ENCODE measurements at places on chromosomes 3 and 15.

- no peak for DNase-seq
Measured at GRCh38 chr3:73280746-73281145, 219.3 kb downstream of the EBLN2 start.

GRCh38 chr3:195366200-195366925 is 76.5 kb downstream of the ACAP2 start:
- no peak for DNase-seq

DNA sequence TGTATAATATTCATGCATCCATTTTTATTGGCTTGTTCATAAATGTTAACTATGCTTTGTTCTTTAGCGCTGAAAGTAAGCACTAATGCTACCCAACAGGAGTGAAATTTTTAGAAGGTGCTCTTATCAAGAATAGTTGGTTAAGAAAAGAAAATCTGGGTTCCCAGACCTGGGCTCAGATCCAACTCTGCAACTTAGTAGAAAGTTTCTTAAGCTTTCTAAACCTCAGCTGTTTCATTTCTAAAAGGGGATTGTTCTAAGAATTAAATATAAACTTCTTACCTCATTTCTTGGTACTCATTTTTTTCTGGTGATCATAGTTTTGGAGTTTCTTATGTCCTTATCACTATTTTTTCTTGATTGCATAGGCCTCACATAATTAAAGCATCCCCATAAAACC is 12.1 kb downstream of the ARPP21 start:
- DNase-seq, result no peak

DNA sequence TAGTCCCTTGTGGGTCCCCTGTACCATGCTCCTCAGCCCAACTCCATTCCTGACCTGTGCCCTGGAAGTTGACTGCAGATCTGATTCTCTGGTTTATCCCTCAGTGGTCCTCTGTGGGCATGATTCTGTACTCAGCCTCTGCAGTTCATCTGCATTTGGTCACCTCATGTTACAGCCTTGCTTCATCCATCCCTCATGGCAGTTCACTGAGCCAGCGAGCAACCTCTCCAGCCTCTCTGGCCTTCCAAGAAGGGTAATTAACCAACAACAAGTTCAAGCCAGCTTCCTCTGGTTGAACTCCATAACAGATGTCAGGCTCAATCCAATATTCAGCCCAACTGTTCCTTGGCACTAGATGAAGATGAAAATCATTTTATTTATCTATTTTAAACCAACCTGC is 509.5 kb downstream of the NTRK3 start:
- DNase-seq, result no peak

DNA sequence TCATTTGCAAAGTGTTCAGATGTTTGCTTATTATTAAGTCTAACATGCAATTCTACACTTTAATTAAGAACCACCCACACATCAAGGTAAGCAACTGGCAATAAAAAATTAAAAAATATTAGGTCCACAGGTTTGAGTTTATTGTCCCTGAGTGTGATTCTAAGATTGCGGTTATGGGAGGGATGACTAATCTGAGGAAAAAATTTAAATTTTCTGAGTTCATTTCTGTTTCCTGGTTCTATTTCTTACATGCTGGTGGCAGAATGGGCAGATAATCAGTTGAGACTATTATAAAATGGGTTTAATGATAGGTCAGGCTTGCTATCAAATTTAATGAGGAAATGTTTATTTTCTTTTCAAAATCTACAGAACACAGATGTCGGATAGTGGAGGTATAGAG is 105.9 kb downstream of the TP63 start:
- DNase-seq, result no peak

GRCh38 chr3:41198046-41198445 is 1.3 kb upstream of the CTNNB1 start:
- no peak for DNase-seq

- DNase-seq, result no peak
Measured at GRCh38 chr3:149307435-149307783, 26.0 kb downstream of the TM4SF18 start.

- DNase-seq, result no peak
Measured at GRCh38 chr3:172787746-172788145, 37.2 kb downstream of the ECT2 start.

GRCh38 chr3:72238010-72238691 is 453.2 kb upstream of the PROK2 start:
- no peak for DNase-seq

GRCh38 chr15:74369084-74369745 is 1.8 kb upstream of the CYP11A1 start:
- no peak for DNase-seq

GRCh38 chr3:49701388-49702077 is 12.2 kb downstream of the RNF123 start:
- no peak for DNase-seq

GRCh38 chr15:60358935-60359682 is 38.7 kb downstream of the ANXA2 start:
- DNase-seq, result no peak

- DNase-seq, result no peak
Measured at GRCh38 chr3:183779896-183780465, 45.4 kb downstream of the MAP6D1 start.

DNA sequence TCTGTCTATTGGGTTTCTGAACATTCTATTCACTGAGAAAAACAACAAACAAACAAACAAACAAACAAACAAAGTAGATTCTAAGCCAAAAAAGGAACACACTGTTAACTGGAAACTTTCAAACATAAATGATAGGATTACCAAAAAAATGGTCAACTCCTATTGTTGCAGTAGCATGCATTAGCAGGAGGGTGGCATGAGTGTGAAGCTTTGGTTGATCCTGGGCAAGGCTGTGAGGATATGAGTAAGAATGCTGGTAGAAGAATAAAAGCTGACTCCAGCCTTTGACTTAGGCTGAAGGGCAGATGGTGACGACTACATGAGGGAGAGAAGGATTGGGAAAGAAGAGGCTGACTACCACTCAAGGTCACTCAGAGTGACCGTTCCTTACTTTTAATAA is 810.3 kb downstream of the VGLL3 start:
- DNase-seq, result no peak

- no peak for DNase-seq
Measured at GRCh38 chr3:159857840-159858239, 130.8 kb upstream of the IL12A start.

DNA sequence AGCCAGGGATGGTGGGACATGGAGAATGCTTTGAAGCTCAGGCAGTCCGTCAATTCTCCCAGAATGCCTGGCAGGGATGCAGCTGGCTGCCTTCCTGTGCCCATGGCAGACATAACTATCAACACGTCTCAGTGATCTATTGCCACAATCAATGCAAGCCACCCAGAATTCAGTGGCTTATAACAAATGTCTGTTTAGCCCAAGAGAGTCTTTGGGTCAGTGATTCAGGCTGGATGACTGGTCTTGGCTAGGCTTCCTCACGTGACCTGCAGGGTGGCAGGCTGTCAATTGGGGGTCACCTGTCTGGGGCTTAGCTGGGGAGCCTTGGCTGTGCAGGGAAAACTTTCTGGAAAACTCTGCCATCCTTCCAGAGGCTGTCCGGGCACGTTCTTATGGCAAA is 213.1 kb upstream of the LRRFIP2 start:
- no peak for DNase-seq

GRCh38 chr15:92932946-92933649 is 33.0 kb downstream of the CHD2 start:
- no peak for DNase-seq

GRCh38 chr3:111882194-111882593 is 23.1 kb downstream of the PHLDB2 start:
- DNase-seq, result no peak

DNA sequence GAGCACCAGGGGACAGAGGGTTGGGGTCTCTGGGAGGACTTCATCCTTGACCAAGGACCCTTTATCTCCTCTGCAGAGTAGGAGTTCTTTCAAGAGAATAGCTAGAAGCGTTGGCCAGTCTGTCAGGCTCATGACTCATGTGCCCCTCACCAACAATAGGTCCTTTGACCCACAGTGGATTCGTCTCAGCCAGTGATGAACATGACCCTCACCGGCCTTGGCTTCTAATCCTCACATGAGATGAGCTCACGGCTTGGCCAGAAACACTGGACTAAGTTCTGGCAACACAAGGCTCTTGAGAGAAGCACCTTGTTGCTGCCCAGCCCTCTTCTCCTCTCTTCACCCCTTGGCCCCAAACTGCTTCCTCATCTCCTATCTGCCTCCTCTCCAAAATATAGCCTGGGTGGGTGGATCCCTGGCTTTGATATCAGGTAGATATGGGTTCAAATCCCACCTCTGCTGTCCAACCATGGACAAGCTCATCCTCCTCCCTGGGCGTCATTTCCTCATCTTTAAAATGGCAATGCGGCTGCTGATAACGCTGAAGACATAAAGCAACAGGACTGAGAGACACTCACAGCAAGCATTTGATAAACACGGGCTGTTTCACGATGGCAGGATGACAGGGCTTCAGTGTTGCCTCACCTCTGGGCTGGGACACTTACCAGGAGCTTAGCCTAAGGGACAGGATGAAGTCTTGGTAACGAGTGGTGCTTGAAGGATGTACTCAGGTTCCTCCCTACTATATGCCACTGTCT is 446.7 kb upstream of the PROK2 start:
- no peak for DNase-seq

GRCh38 chr3:144394032-144394431 is 422.4 kb downstream of the DIPK2A start:
- no peak for DNase-seq

DNA sequence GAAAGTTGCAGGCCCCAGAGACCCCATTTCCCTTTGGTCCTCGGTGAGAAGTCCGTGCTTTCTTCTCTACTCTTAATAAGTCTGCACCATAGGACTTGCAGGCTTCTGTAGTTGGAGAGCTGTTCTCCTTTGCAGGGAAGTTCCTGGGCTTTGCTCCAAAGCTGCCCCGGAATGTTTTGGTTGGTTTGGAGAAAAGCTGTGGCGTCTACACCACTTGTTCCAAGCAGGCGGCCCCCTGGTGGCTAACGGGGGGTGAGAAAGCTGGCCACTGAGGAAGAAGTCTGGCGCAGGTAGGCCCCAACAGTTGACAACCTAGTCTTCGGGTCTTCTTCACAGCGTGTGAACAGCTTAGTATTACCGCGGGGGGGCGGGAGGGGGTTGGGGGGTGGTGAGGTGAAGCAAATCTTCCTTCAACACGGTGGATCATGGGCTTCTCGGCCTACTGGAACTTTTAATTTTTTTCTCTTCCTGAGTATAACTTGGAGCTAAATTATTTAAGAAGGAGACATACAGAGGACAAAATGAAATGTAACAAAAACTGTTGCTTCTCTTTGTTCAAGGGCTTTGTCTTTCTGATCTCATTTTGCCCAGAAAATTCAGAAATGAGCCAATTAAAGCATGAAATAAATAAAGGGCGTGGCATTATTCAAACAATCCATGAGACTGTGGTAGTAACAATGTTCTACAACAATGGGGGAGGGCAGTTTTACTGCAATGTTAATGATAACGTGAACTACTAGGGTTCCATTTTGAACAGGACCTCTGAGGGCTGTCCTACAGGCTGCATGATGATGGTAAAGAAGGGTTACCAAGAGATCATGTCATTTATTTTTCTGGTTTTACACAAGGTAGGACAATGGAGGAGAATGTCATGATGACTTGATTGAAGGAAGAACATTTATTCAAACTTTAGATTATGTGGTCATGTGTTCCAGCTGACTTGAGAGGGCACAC is 2.2 kb upstream of the THRB start:
- DNase-seq, result no peak

DNA sequence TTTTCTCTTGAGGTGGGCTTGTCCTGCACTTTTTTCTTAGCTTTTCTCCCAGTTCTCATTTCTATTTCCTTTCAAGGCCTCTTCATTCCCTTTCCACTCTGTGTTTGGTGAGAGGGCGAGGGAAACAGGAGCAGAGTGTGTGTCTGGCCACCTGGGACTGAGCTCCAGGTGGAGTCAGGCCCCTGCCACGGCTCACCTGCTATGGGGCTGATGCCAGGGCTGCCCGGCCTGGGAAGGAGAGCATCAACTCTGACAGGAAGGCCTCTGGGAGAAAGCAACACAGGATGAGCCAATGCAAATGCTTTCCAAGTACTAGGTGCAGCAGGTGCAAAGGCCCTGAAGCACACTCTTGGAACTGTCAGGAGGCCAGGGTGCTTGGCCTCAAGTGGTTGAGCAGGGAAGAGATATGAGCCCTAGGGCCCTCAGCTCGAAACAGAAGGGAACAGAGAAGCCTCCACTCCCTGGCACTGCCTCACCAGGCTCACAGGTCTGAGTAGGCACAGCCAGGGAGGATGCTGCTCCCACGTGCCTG is 27.3 kb upstream of the DUSP7 start:
- no peak for DNase-seq

- no peak for DNase-seq
Measured at GRCh38 chr3:54222316-54222715, 100.0 kb downstream of the CACNA2D3 start.

GRCh38 chr3:134627831-134628230 is 23.0 kb downstream of the KY start:
- no peak for DNase-seq

- no peak for DNase-seq
Measured at GRCh38 chr3:64265646-64266045, 40.4 kb upstream of the PRICKLE2 start.

DNA sequence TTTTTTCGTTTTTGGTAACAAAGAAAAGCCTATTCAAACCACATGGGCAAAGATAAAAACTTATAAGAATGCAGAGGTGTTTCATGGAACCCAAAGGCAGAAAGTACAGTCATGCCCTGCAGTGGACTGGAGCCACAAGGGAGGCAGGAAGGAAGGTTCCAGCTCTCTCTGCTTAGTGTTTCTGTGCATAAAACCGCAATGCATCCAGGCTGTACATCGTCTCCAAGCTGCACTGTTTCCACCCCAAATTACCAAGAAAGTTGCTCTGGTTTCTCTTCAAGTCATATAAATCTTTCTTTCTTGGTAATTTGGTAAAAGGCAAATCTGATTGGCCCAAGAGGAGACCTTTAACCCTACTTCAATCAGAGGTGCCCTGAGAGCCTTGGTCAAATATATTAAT is 15.8 kb downstream of the TRAT1 start:
- DNase-seq, result peak; percentile 34

GRCh38 chr3:25665315-25666280 is 891 bp upstream of the TOP2B start:
- DNase-seq, result peak; percentile 19

DNA sequence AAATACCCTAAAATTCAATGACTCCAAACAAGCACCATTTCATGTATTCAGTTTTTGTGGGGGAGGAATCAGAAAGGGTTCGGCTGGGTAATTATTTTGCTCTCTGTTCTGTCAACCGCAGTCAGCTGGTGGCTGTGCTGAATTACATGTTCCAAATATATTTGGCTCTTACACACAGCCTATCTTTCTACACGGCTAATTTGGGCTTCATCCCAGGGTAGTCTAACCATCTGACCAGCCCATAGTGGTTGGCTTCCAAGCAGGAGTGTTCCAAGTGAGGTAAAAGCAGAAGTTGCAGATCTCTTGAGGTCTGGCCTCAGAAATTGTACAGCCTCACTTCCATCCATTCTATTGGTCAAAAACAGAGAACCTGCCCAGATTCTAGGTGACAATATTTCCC is 760.8 kb upstream of the SEMA6D start:
- DNase-seq, result no peak

All from CD4-positive, alpha-beta T cell treated with Interleukin-21 for 1 hour (primary cell).